Activated CD8-positive, alpha-beta memory T cell treated with anti-CD3 and anti-CD28 coated beads, Interleukin-2, amount 50 U/mL, for 4 hours (primary cell): ENCODE measurements at places on chromosomes 13 and 19.
A peak's percentile ranks its signal among the peaks of the same experiment; 100 is the strongest.

GRCh38 chr19:5990289-5990797 is 12.4 kb upstream of the RANBP3 start:
- no peak for DNase-seq

GRCh38 chr19:17803264-17803896 is 8.4 kb downstream of the B3GNT3 start:
- no peak for DNase-seq

DNA sequence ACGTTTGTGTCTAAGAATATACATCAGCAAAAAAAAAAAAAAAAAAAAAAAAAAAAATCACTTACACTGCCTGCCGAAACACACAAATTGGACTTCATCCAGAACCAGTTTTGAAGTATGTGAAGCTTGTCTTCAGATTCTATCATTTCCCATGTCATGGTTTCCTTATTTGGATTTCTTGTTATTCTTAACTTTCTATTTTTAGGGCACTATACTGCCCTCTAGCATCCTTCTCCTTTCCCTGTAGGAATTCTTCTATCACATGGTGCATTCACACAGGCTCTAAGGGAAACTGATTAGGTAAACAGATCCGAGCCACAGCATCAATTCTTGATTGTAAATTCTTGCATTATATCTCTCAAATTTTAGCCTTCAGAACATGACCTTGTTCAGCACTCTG is 1507.5 kb downstream of the OLFM4 start:
- no peak for DNase-seq

GRCh38 chr13:52696566-52696965 is 43.1 kb downstream of the CNMD start:
- no peak for DNase-seq

GRCh38 chr13:41463838-41464602 is 6.7 kb downstream of the RGCC start:
- peak; percentile 43 for DNase-seq

DNA sequence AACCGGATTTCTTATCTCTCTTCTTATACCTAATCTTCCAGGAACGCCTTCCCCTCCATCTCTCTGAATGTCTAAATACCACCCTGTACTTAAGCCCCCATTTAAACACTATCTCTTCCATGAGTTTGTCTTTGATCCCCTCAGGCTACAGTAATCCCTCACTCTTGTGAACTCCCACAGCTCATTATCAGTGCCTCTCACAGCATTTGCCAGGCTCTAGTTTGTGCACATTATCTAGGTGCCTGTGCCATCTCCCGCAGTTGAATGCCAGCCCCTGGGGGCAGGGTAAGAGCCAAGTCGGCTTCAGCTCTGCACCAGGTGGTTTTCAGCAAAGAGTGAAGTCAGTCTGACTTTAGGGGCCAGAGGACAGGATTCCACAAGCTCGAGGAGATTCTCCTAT is 71.4 kb downstream of the FREM2 start:
- no peak for DNase-seq

DNA sequence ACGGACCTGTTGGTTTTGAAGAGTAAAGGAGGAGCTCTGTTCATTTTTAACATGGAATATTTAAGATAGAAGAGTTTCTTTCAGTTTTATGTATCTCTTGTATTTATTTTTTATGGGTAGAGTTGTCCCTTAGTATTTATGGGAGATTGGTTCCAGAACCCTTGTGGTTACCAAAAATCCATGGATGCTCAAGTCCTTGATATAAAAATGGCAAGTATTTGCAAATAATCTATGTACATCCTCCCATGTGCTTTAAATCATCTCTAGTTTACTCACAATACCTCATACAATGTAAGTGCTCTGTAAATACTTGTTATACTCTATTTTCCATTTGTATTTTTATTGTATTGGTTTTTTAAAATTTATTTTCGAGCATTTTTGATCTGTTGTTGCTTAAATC is 63.1 kb downstream of the TM9SF2 start:
- DNase-seq, result no peak

GRCh38 chr19:11861301-11861700 is 12.8 kb downstream of the ZNF439 start:
- no peak for DNase-seq

GRCh38 chr19:18320865-18321733 is 1.8 kb downstream of the LSM4 start:
- no peak for DNase-seq

DNA sequence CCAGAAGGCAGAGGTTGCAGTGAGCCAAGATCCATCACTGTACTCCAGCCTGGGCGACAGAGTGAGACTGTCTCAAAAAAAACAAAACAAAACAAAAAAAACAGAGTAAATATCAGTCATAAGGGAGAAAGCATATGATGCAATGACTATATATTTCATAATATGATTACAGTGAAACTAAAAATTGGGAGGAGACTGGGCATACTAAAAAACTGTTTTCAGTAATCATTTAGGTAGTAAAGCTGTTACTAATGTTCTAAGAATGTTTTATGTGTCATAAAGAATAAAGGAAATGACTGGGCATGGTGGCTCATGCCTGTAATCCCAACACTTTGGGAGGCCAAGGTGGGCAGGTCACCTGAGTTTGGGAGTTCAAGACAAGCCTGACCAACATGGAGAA is 15.9 kb downstream of the ZNF573 start:
- DNase-seq, result no peak

- DNase-seq, result no peak
Observed at GRCh38 chr19:17671906-17672305, 16.2 kb downstream of the UNC13A start.

DNA sequence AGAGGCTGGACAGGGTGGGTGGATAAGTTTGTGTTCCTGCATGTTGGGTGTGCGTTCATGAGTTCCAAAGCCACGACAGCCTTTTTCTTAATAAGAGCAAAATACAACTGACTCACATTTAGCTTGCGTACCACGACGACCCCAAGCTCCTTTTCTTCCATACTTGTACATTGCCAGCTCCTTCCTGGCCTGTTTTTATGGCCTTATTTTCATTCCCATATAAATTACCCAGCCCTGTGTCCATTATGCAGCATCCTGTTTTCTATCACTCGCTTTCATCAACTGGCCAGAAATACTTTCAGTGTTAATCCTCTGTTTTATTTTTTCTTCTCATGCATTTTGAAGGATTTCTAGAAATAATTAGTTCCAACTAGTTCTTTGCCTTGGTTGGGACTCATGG is 499.1 kb downstream of the FOXO1 start:
- no peak for DNase-seq

- no peak for DNase-seq
Observed at GRCh38 chr13:72151241-72151640, 284.2 kb upstream of the DACH1 start.

DNA sequence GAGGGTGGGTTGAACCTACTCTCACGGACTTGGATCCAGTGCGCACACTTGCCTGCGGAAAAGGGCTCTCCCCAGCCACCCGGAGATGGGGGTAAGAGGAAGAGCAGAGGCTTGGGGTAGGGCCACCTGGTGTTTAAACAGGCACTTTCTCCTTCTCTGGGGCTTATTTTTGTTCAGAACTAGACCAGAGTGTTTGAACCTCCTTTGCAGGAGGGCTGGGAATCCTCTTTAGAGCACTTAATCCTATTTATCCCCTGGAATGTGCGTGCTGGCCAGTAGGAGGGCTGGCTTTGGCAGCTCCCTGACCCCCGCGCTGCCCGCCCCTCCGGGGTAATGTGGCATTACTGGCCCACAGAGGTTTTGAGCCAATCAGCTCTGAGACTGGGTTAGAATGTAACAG is 2.0 kb downstream of the RGS9BP start:
- DNase-seq, result no peak

GRCh38 chr13:34469196-34469986 is 472.7 kb upstream of the NBEA start:
- no peak for DNase-seq

GRCh38 chr13:37492741-37493514 is 105.6 kb downstream of the POSTN start:
- no peak for DNase-seq

DNA sequence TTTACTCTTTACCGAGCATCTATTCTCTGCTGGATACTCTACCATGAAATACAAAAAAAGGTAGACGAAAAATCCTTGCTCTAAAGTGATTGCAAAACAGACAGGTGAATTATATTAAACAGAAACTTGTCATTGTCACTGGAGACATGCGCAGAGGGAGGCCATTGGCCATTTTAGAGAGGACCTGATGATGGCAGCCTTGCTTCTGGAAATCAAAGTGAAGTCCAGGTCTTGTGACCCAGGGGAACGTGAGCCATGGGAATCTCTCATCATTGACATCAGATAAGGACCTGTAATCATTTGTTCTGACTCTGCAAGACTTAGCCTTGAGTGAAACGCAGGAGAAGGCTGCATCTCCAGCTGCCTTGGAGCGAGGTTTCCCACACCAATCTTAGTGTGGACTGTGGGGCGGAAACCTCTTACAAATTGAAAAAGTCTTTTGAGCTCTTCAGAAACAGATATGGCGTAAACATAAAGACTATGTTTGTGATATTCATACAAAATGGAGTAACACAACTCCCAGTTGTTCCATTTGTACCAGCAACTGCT is 16.8 kb upstream of the SLC46A3 start:
- DNase-seq, result no peak

DNA sequence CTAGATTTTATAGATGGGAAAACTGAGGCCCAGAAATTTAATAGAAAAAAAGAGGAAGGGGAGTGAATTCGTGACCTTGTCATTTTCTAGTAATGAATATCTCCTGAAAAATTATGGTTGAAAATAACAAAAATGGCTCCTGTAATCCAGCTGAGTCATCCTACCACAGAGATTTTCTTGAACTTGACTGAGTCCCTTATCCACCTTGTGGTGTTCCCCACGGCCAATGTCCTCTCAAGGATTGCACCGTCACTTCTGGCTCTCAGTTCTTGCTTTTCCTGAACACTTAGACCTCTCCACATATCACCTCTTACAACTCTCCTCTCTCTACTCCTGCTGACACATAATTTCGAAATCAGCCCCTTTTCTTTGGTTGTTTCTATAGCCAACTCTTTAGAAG is 1.2 kb upstream of the KATNAL1 start:
- no peak for DNase-seq

DNA sequence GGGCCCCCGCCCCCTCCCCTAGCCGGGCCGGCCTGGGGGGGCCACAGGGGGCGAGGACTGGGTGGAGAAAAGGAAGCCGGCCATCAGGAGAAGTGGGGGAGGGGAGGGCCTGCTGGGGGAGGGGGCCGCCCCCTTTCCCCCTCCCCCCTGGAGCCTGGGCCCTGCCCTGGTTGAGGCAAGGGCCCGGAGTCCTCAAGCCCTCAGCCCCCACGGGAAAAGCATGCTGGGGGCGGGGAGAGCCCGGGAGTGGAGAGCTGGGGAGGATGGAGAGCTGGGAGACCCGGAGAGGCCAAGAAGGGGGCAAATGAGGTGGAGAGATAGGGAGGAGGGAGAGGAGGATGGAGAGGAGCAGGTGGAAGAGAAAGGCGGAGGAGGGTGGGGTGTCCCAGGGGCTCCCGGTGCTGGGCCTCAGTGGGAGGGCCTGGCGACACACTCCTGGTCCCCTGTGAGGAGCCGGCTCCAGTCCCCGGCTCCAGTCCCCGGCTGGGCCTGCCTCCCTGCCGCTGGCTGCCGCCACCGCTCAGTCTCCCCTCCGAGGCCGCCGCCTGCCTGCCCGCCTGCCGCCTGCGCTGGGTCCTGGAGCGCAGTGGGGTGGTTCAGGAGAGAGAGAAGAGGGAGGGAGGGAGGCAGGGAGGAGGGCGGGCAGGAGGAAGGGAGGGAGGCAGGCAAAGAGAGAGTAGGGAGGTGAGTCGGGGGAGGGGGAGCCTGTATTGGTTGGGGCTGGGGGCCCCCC is at the start of gene GRIK5:
Gene GRIK5, minus strand, starts transcription at position 588 of the 733 bp plus-strand sequence. CDS start 4,436 bp downstream, outside the sequence.
- DNase-seq, result no peak

- no peak for DNase-seq
Observed at GRCh38 chr19:37778613-37779126, 716 bp downstream of the ZNF573 start.

- DNase-seq, result no peak
Observed at GRCh38 chr19:31586282-31586681, 237.0 kb upstream of the TSHZ3 start.

DNA sequence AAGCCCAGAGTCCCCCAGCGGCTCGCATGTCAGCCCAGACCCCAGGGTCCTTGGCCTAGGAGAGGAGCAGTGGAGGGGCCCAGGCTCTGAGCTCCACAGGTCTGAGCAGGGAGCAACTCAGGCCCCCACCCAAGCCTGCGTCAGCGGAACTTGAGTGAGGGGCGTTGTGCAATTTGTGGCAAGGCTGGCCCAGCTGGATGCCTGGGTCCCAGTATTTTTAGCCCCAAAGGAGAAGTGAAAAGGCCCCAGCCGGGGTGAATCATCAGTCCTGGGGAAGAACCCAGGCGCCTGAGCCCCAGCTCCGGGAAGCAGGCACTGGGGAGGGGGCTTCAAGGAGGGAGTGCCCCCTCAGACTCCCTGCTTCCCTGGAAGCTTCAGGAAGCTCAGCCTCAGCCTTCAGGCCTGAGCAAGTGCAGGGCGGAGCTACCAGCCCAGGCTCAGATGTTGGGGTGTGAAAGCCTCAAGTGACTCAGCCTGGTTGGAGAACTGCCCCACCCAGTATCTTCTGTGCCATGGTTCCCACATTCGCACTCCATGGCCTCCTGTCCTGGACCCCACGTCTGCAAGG is 7.2 kb downstream of the MED29 start:
- peak; percentile 59 for DNase-seq

- DNase-seq, result no peak
Observed at GRCh38 chr13:28001837-28002473, 13.5 kb upstream of the URAD start.

- DNase-seq, result no peak
Observed at GRCh38 chr19:55265723-55266386, 7.0 kb upstream of the PPP6R1 start.

- DNase-seq, result no peak
Observed at GRCh38 chr13:23845105-23845725, 44.0 kb downstream of the MIPEP start.

GRCh38 chr19:43597876-43598275 is 1.5 kb downstream of the ZNF576 start:
- no peak for DNase-seq

DNA sequence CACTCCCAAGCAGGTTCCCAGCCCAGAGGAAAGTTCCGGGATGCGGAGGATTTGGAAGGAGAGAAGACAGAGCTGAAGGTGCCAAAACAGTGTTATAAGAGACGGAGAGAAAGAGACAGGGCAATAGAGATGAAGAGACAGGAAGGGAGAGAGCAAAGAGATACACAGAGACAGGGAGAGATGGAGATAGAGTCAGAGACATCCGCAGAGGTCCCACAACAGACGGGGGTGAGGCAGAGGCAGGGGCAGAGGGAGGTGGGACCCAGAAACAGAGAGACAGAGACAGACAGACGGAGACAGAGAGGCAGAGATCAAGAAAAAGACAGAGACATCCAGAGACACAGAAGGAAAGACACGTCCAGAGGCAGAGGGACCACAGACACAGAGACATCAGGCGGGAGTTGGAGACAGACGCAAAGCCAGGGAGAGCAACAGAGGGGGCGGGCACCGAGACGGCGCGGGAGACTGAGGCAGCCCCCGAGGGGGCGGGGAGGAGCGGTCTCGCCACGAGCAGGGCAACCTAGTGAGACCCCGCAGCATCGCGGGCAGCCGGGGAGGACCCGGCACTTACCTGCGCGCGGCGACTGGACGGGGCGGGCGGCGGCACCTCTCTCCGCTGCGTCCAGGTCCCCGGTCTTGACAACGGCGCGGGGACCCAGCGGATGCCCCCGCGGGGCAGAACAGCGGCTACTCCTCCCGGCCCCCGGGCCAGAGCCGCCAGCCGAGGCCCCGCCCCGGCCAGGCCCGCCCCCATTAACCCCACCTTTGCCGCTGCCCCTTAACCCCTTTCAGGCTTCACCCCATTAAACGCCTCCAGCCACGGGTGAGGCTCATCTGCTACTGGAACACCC is at the start of gene GPR4:
Gene GPR4, minus strand, starts transcription at position 689 of the 851 bp plus-strand sequence. CDS start 10,346 bp downstream, outside the sequence.
- no peak for DNase-seq

GRCh38 chr13:104616990-104617389 is 1550.8 kb upstream of the SLC10A2 start:
- no peak for DNase-seq

- no peak for DNase-seq
Observed at GRCh38 chr13:41356786-41357185, 45.7 kb downstream of the NAA16 start.
